ENCODE measurements at places on chromosomes 2 and 18.

GRCh38 chr2:60484133-60484645, 69.3 kb downstream of the BCL11A start:
- DNase-seq = no peak

GRCh38 chr2:42254186-42254895, 85.2 kb downstream of the EML4 start:
- DNase-seq = no peak

DNA sequence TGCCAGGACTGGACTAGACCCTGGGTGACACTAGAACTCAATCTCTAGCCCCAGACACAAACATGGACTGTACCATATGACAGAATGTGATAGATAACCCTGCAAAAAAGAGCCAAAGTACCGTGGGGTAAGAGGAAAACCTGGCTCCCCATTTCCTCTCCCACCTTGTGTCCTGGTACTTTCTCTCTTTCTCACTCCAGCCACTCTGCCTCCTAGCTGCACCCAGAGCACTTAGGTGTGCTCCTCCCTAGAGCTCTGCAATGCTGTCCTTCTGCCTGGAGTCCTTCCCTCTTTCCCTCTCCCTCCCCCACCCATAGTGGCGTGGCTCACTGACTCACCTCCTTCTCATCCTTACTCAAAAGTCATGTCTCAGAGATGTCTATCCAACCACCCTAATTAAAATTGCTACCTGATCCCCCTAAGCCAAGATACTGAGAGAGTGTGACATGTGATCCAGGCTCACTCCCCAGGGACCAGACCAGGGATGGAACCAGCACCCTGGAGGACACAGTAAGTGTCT, 171.3 kb downstream of the LOXHD1 start:
- DNase-seq = no peak

DNA sequence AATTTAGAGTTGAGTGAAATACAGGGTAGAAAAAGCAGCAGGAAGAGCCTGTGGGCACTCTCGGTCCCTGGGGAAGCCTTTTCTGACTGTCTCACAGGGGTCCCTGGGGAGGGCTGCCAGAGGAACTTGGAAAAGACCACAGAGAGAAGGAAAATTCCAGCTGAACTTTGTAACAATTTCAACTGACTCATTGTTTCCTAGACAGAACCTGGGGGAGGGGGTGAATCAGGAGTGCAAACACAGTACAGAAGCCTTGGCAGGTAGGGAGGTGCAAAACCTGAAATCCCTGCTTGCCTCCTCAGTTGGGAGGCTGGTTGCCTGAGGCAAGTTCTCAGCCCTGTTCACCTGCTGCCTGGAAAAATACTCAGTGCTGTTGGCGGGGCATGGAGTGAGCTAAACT, 106.8 kb downstream of the GRB14 start:
- no peak for DNase-seq

DNA sequence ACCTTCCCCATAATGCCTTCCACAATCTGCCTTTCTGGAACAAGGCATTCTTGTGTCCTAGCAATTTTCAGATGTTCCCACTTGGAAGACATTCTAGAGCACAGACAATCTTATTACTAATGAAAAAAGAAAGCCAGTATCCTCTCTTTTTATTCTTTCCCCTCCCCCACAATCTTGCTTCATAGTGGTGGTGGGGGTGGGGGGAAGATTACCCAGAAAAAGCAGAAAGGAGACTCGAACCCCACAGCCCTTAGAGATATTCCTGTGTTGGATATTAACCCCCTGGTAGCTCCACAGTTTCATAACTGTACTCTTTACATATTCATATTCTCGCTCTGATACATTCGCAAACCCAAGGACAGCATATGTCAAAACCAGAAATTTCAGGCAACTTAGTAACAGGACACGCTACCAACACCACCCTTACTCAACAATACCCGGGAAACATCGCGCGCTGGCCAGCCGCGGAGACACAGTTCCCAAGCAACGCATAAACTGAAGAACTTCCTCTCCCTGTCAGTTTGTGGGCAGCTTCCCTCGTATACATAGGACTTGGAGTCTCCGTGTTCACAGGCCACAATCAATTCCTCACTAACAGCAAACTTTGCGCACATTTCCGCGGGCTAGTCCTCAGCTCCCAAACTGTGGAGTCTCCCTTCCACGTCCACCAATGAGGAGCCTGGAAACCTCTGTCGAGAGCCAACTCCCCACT, 793 bp downstream of the NR4A2 start:
- no peak for DNase-seq

GRCh38 chr2:121084130-121084680, 200.8 kb downstream of the TFCP2L1 start:
- DNase-seq = no peak

DNA sequence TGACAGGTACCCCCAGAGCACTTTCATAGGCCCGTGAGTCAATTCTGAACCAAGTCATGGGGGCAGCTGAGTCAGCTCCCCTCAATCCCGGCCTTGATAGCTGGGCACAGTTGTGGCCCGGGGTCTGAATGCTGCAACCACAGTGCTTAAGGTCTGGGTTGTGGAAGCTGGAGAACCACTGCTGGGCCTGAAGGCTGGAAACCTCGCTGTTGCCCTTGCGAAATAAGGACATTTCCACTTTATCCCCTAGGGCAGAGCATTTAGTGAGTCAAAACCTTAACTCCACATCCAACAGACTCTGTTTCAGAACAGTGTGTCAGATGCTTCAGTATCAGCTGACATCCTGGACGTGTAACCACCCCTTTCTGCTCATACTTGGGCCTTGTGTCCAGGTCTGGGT, 58.6 kb downstream of the SP110 start:
- DNase-seq = no peak

- no peak for DNase-seq
Measured at GRCh38 chr18:63379639-63379962, 12.6 kb upstream of the KDSR start.

- no peak for DNase-seq
Measured at GRCh38 chr18:67599277-67599676, 82.8 kb upstream of the DSEL start.

All from NCI-H1092 (cell line).